Tibial artery (tissue), 4 donors: ENCODE measurements at places on chromosomes 1 and 21.
A peak's percentile ranks its signal among the peaks of the same experiment; 100 is the strongest.

DNA sequence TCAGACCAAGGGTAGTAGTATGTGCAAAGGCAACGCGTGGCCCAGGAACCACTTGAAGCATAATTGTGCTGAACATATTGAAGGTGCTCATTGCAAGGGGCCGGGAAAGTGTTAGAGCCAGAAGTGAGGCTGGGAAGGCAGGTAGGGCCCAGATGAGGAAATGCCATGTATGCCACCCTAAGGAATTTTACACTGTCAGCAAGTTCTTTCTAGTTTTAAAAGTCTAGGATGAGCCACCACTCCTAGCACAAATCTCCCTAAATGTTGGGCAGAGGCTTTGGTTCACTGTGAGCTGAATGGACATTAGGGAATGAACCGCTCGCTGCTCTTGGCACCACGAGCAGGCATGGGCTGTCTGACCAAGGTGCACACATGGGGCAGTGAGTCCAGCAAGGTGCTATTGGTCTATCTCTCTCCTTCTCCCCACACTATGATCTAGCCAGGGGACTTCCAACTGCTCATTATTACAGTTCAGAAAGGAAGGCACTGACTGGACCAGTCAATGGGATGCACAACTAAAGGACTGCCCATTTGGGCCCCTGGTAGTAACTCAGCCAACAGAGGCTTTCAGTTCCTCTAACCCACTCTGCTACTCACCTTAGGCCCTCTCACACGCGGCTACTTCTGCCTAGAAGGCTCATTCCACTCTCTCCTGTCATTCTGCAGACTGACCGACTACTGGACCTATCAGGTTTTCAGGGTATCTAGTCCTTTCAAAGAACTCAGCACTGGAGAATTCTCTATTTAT, 2.0 kb downstream of the KANK4 start:
- no peak overlapping the region for H3K4me3 ChIP-seq
- no peak for DNase-seq
- H3K27me3 ChIP-seq, result peaks cover 38% of the 10 kb centered on the region
- H3K27ac ChIP-seq, result no peak overlapping the region
- H3K4me1 ChIP-seq, result no peaks in the 10 kb centered on the region

- no peak overlapping the region for H3K27ac ChIP-seq
- no peak for DNase-seq
- H3K27me3 ChIP-seq, result no peaks in the 10 kb centered on the region
- no peak overlapping the region for H3K4me3 ChIP-seq
Measured at GRCh38 chr1:169089776-169090175, 16.7 kb upstream of the ATP1B1 start.

GRCh38 chr1:176559878-176560277, 96.9 kb downstream of the PAPPA2 start:
- H3K27me3 ChIP-seq, result no peaks in the 10 kb centered on the region
- no peak overlapping the region for H3K27ac ChIP-seq
- H3K4me3 ChIP-seq, result no peak overlapping the region
- H3K36me3 ChIP-seq, result no peaks in the 10 kb centered on the region

GRCh38 chr1:104073463-104073902, 323.8 kb downstream of the AMY1C start:
- no peaks in the 10 kb centered on the region for H3K4me1 ChIP-seq
- no peak overlapping the region for H3K27ac ChIP-seq
- H3K36me3 ChIP-seq, result no peaks in the 10 kb centered on the region
- no peaks in the 10 kb centered on the region for H3K27me3 ChIP-seq

DNA sequence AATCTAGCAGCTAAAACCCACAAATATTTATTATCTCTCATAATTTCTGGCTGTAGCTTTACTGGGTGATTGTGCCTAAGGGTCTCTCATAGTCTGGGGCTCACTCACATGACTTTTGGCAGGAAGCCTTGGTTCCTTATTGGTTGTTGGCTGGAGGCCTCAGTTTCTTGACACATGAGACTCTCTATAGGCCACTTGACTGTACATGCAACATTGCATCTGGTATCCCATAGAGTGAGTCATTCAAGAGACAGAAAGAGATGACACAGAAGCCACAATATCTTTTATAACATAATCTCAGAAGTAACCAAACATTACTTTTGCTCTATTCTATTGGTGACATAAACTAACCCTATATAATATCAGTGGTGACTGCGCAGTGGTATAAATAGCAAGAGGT, 128.5 kb upstream of the HNRNPU start:
- H3K36me3 ChIP-seq, result no peaks in the 10 kb centered on the region
- H3K4me3 ChIP-seq, result no peak overlapping the region
- no peaks in the 10 kb centered on the region for H3K4me1 ChIP-seq
- no peaks in the 10 kb centered on the region for H3K27me3 ChIP-seq

GRCh38 chr1:3536420-3537195, 74.7 kb downstream of the MEGF6 start:
- no peak for DNase-seq
- no peak overlapping the region for H3K4me3 ChIP-seq
- no peaks in the 10 kb centered on the region for H3K36me3 ChIP-seq
- peak overlapping the region; percentile 11 for H3K27ac ChIP-seq
- H3K27me3 ChIP-seq, result no peaks in the 10 kb centered on the region

GRCh38 chr1:223802032-223802431, 43.7 kb downstream of the TP53BP2 start:
- H3K27ac ChIP-seq, result no peak overlapping the region
- DNase-seq, result no peak
- H3K36me3 ChIP-seq, result peaks cover 85% of the 10 kb centered on the region
- H3K4me3 ChIP-seq, result no peak overlapping the region

GRCh38 chr1:31410871-31411270, 2.1 kb upstream of the SERINC2 start:
- peaks cover 19% of the 10 kb centered on the region for H3K4me1 ChIP-seq
- DNase-seq, result no peak
- no peaks in the 10 kb centered on the region for H3K36me3 ChIP-seq
- no peak overlapping the region for H3K27ac ChIP-seq
- no peak overlapping the region for H3K4me3 ChIP-seq
- H3K27me3 ChIP-seq, result peaks cover 5% of the 10 kb centered on the region
